ENCODE measurements at places on chromosomes 6 and 20.
A peak's percentile ranks its signal among the peaks of the same experiment; 100 is the strongest.

GRCh38 chr20:1935696-1936366 is 40.6 kb downstream of the SIRPA start:
- no peak for DNase-seq

- DNase-seq = no peak
Measured at GRCh38 chr20:57772349-57772964, 62.6 kb upstream of the PMEPA1 start.

GRCh38 chr6:149922642-149923326 is at the start of gene RAET1G:
Gene RAET1G, minus strand, starts transcription at chr6:149923121. Its CDS starts 111 bp downstream, at chr6:149923010.
- DNase-seq = peak; percentile 73

GRCh38 chr20:62064770-62065673 is 659 bp downstream of the TAF4 start:
- DNase-seq = peak; percentile 44

DNA sequence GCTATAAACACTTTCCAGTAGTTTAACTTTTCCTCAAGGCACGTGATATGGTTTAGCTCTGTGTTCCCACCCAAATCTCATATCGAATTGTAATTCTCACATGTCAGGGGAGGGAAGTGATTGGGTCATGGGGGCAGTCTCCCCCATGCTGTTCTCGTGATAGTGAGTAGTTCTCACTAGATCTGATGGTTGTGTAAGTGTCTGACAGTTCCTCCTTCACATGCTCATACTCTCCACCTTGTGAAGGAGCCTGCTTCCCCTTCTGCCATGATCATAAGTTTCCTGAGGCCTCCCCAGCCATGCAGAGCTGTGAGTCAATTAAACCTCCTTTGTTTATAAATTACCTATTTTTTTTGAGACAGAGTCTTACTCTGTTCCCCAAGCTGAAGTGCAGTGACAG is 127.9 kb downstream of the DTNBP1 start:
- DNase-seq = no peak

- DNase-seq = no peak
Measured at GRCh38 chr6:43828711-43829110, 58.7 kb downstream of the VEGFA start.

- no peak for DNase-seq
Measured at GRCh38 chr6:142838821-142839685, 105.9 kb downstream of the HIVEP2 start.

DNA sequence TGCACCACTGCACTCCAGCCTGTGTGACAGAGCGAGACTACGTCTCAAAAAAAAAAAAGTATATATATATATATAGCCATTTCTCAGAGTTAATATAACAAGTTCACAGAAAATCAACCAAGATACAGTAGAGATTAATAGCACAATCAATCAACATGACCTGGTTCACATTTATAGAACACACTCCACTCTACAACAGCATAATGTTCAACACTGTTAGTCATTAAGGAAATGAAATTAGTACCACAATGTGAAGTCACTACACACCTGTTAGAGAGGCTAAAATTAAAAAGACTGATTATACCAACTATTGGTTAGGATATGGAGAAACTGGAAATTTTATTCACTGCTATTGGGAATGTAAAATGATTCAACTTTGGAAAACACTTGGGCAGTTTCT is 387.7 kb downstream of the QKI start:
- no peak for DNase-seq

GRCh38 chr6:146892613-146893401 is 294.0 kb downstream of the ADGB start:
- DNase-seq = no peak

DNA sequence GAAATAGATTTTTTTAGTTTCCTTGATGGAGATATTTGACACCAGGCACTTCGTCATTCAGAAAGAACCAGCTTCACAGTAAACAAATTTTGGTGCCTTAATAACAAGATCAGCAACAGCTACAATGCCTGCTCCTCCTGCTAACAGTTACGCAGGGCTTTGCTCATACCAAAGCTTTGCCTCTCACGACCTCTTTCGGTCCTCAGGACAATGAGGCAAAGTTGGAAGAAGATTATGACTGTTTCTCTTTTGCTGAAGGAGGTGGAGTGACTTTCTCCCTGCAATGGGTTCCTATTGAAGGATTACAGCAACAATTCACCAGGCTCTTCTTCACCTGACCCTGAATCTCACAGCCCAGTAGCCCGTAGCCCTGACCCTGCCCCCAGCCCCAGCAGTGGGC is 440.1 kb downstream of the PREX1 start:
- DNase-seq = no peak

Measured in endothelial cell (in vitro differentiated cells).